Natural killer cell (primary cell): ENCODE measurements at places on chromosomes 7 and 10. TPM values are rescaled to one million over a fixed set of nuclear protein-coding genes. Genes with fewer than 3 reads are reported as not detected.

DNA sequence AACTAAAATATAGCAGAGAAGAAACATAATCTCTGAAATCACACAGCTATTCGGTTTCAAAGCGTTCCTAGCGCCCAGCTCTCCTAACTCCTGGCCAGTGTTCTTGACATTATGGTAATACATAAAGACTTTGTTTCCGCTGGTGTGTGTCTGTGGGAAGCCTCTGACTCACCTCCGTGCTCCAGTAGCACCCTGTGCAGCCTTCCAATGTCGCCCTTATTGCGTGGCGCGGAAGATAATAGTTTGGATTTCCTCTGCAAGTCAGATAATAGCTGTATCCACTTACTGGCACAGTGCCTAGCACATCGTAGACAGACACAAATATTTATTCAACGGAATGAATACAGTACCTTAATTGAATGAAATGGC, 570 bp downstream of the BMS1 start:
- DNase-seq = peak; percentile 37
- H3K27me3 ChIP-seq = no peaks in the 10 kb centered on the region
- H3K36me3 ChIP-seq = peaks cover 27% of the 10 kb centered on the region
- H3K27ac ChIP-seq = peak overlapping the region; percentile 87

- no peak overlapping the region for H3K27ac ChIP-seq
- no peaks in the 10 kb centered on the region for H3K4me1 ChIP-seq
- no peaks in the 10 kb centered on the region for H3K27me3 ChIP-seq
- H3K4me3 ChIP-seq = no peak overlapping the region
- H3K36me3 ChIP-seq = no peaks in the 10 kb centered on the region
These were observed 93.6 kb upstream of the WNT16 start for GRCh38 chr7:121235201-121235600.

DNA sequence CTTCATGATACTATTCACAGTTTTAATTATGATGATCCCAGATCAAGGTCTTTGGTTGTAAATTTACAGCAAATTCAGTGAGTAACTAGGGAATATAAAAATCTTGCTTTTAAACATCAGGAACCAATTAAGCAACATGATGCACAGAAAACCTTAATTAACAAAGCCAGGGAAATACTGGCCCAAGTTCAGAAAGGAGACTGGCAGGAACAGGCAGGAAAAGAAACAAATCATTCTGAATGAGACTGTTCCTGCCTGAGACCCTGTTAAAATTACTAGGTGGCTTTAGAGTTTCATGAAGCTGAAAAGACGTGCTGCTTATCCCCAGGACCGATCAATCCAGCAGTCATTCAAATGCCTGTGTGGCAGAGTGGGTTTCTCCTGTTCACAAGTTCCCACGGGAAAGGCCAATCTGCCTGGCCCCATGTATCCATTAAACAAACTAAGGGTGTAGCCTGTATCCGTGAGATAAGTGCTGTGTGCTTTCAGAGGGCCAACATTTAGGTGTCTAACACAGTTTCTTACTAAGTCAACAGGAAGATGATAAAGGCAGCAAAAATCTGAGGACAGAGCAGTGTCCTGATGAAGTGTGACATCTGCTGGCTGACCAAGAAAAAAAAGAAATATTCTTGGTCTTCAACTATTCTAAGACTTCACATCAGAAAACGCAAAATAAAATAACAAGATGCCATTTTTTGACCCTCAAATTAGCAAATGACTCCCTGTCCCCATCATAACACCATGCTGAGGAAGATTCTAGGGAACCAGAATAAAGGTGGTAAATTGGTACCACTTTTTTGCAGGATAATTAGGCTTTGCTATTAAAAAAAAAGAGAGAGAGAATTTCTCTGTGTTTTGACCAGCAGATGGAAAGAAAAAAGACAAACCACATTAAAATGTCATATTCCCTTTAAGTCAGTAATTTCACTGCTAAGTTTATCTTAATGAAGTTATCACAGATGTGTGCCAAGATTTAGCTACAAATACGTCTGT, 34.2 kb downstream of the PUS7 start:
- no peak overlapping the region for H3K4me3 ChIP-seq
- no peaks in the 10 kb centered on the region for H3K36me3 ChIP-seq
- H3K27ac ChIP-seq = no peak overlapping the region
- H3K4me1 ChIP-seq = no peaks in the 10 kb centered on the region

GRCh38 chr7:26670290-26670689, 194.1 kb downstream of the SKAP2 start:
- H3K4me1 ChIP-seq = no peaks in the 10 kb centered on the region
- H3K27me3 ChIP-seq = no peaks in the 10 kb centered on the region
- no peak overlapping the region for H3K4me3 ChIP-seq
- no peaks in the 10 kb centered on the region for H3K36me3 ChIP-seq
- no peak for DNase-seq

DNA sequence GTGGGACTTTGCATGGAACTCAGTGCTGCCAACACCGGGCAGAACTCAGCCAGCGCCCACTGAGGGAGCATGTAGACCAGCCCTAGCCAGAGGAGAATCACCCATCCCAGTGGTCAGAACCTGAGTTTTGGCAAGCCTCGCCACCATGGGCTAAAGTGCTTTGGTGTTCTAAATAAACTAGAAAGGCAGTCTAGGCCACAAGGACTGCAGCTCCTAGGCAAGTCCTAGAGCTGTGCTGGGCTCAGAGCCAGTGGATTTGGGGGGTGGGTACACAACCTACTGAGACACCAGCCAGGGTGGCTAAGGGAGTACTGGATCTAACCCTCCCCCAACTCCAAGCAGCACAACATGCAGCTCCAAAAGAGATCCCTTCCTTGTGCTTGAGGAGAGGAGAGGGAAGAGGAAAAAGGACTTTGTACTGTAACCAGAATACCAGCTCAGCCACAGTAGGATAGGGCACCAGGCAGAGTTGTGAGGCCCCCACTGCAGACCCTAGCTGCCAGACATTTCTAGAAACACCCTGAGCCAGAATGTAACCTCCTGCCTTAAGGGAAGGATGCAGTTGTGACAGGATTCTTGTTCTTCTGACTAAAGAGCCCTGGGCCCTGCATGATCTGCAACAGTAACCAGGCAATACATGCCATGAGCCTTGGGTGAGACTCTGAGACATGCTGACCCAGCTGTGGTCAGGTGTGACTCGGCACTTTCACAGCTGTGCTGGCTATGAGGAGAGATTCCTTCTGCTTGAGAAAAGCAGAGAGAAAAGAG, 24.4 kb downstream of the GSDME start:
- no peaks in the 10 kb centered on the region for H3K36me3 ChIP-seq
- H3K27me3 ChIP-seq = no peaks in the 10 kb centered on the region
- no peak overlapping the region for H3K4me3 ChIP-seq
- no peaks in the 10 kb centered on the region for H3K4me1 ChIP-seq
- no peak overlapping the region for H3K27ac ChIP-seq
- no peak for DNase-seq

GRCh38 chr10:100501423-100501822, 18.2 kb downstream of the SEC31B start:
- DNase-seq = no peak
- H3K4me1 ChIP-seq = no peaks in the 10 kb centered on the region
- H3K4me3 ChIP-seq = no peak overlapping the region
- no peaks in the 10 kb centered on the region for H3K27me3 ChIP-seq
- H3K27ac ChIP-seq = no peak overlapping the region

- no peak for DNase-seq
- H3K27me3 ChIP-seq = peaks cover 3% of the 10 kb centered on the region
- no peak overlapping the region for H3K4me3 ChIP-seq
- H3K27ac ChIP-seq = no peak overlapping the region
These were observed 22.7 kb downstream of the HECW1 start for GRCh38 chr7:43135129-43135528.

DNA sequence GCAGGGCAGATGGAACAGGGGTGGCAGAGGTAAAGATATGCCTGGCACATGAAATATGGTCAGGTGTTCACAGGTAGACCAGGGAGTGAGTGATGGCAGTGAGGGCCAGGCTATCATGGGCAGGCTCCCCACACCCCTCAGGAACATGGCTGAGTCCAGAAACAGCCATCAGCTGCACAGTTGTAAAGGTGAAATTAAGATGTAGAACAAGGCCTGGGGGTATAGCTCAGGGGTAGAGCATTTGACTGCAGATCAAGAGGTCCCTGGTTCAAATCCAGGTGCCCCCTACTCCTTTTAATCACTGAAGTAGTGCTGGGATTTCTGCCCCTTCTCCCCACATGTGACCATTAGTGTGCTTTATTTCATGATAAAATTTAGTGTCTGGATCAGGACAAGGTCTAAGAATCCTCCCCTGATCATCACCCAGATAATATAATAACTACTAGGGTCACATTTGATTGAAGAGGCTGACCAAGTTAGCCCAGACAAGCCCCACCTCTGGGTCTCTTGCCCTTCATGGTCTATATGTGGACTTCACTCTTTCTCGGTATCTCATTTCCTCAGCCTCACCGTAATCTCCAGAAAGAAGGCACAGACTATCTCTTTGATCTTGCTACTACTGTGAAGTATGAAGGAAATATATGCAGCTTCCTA, 69.0 kb downstream of the ZNF783 start:
- H3K27me3 ChIP-seq = no peaks in the 10 kb centered on the region
- no peaks in the 10 kb centered on the region for H3K4me1 ChIP-seq
- DNase-seq = no peak
- no peak overlapping the region for H3K4me3 ChIP-seq

GRCh38 chr7:101605611-101606497, 23.2 kb downstream of the MYL10 start:
- H3K27me3 ChIP-seq = no peaks in the 10 kb centered on the region
- no peak overlapping the region for H3K27ac ChIP-seq
- H3K4me1 ChIP-seq = peaks cover 2% of the 10 kb centered on the region
- no peaks in the 10 kb centered on the region for H3K36me3 ChIP-seq

DNA sequence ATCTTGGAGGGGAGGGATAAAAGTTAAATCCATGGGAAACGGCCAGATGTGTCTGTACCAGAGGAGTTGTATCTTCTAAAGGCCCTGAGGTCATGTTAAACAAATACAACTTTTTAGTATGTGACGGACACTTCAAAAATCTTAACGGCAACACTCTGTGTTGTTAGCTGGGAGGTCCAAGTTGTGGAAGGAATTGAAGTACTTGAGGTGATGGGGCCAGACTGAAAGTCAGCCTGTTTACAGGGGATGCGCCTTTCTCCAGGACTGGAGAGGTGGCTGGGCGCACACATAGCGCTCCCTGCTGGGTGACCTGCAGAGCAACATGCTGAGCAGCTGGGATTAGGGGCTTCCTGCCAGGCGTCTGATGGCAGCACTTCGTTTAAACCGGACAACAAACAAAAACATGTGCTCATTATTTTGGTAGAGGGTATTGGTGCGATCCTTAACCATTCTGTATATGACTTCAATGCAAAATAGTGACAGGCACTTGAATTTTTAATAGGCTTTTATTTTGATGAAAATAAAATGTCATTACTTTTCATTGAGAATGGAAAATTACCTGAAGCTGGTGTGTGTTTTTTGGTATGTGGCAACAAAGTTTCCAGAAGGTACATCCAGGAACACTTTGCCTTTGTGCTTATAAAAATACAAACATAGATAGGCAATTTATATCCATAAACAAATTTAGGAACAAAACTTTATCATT, 198.2 kb downstream of the MLLT10 start:
- H3K36me3 ChIP-seq = peaks cover 29% of the 10 kb centered on the region
- peak; percentile 67 for DNase-seq
- H3K27ac ChIP-seq = no peak overlapping the region
- H3K4me1 ChIP-seq = peaks cover 7% of the 10 kb centered on the region
- no peak overlapping the region for H3K4me3 ChIP-seq

DNA sequence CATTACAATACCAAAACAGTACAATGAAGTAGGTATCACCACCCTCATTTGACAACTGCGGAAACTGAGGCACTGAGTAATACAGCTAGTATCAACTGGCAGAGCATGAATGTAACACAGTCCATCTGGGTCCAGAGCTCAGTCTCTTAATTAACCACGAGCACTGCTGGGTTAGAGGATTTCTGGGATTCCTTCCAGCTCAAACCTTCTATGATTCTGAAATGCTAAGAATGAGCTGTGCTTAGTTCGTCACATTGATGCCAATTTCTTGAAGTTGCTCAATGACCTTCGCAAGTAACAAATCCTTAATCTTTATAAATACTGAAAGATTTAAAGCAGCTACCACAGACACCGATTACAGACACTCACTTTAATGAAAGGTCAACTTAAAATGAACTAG, 62.5 kb downstream of the SGMS1 start:
- no peak for DNase-seq
- H3K4me1 ChIP-seq = no peaks in the 10 kb centered on the region
- H3K27me3 ChIP-seq = no peaks in the 10 kb centered on the region
- H3K36me3 ChIP-seq = no peaks in the 10 kb centered on the region
- no peak overlapping the region for H3K4me3 ChIP-seq
- no peak overlapping the region for H3K27ac ChIP-seq

GRCh38 chr10:4086131-4086898, 301.3 kb upstream of the KLF6 start:
- no peaks in the 10 kb centered on the region for H3K27me3 ChIP-seq
- H3K27ac ChIP-seq = no peak overlapping the region
- H3K4me1 ChIP-seq = peaks cover 5% of the 10 kb centered on the region
- no peak overlapping the region for H3K4me3 ChIP-seq
- no peak for DNase-seq

DNA sequence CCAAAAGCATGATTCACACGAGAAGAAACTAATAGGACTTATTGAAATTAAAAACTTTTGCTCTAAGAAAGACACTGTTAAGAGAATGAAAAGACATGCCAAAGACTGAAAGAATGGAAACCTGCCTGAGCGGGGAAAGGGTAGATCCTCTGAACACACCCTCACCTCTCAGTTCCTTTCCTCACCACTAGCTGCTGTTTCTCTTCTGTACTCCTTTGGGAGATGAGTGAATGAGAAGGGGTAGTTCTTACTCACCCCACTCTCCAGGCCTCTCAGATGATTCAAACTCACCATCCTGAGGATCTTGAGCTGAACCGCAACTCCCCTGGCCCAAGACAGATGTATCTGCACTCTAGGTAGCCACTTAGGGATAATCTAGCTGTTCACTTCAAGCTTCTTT, 41.9 kb downstream of the IQUB start:
- H3K4me1 ChIP-seq = no peaks in the 10 kb centered on the region
- H3K4me3 ChIP-seq = no peak overlapping the region
- H3K36me3 ChIP-seq = no peaks in the 10 kb centered on the region
- no peak overlapping the region for H3K27ac ChIP-seq
- H3K27me3 ChIP-seq = peaks cover 12% of the 10 kb centered on the region
- no peak for DNase-seq

- DNase-seq = no peak
- H3K4me1 ChIP-seq = no peaks in the 10 kb centered on the region
- no peak overlapping the region for H3K27ac ChIP-seq
- H3K27me3 ChIP-seq = no peaks in the 10 kb centered on the region
- H3K36me3 ChIP-seq = no peaks in the 10 kb centered on the region
These were observed 197.0 kb downstream of the STK31 start for GRCh38 chr7:23907012-23907411.

Gene ITGA8
- total RNA-seq = not detected

Gene ASZ1
- not detected for total RNA-seq

Gene SEMA3C
- total RNA-seq = 0.94 TPM

Gene CDK6
- total RNA-seq = 45.1 TPM

Gene TRIM50
- total RNA-seq = not detected

Gene CYP3A4
- total RNA-seq = not detected

Gene OR2A1
- total RNA-seq = not detected

Gene TYW1B
- 7.9 TPM for total RNA-seq
